Stimulated activated CD8-positive, alpha-beta memory T cell treated with anti-CD3 and anti-CD28 coated beads, Interleukin-15, amount 100 ng/mL, for 1 hour (primary cell): ENCODE measurements at places on chromosomes 16 and 17.

- DNase-seq, result no peak
Observed at GRCh38 chr17:27408891-27409290, 47.4 kb upstream of the KSR1 start.

DNA sequence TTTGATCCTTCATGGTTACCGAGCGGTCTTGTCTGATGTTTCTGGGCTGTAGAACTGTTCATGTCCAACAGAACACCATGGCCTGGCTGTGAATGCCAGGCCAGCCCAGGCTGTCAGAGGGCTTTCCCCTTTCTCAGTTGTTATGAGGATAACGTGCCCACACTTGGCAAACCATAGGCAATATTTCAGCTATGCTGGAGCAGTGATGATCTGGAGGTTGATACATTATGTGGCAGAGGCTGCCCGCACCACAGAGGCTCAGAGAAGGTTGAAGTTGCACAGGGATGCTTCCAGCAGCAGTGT lies 92.9 kb downstream of the C16orf78 start:
- no peak for DNase-seq

- no peak for DNase-seq
Observed at GRCh38 chr17:58368860-58369213, 16.8 kb upstream of the SUPT4H1 start.

DNA sequence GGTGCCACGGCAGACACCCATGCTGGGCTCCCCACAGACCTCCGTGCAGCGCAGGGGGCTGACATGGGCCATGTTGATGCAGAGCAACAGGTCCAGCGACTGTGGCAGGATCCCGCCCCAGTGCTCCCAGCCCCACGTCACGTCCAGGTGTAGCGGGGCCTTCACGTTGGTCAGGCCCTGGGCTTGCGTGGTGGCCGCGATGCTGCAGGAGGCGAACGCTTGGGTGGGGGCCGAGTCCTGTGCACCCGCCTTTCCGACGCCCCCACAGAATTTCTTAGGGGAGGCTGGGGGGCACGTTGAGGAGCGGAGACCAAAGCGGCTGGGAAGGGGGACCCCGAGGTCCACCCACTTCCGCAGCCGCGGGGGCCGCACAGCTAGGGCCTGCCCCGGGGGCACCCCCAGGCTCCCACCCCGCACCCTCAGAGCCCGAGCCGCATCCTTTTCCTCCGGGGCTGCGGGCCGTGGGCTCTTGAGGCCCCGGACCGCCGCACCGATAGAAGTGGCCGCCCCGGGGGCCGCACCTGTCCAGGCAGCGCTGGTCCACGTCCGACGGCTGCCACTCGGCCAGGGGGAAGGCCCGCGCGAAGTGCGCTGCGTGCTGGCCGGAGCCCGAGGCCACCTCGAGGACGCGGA lies 416 bp downstream of the METTL26 start:
- DNase-seq, result no peak

GRCh38 chr17:38600416-38600815 lies 5.3 kb downstream of the SRCIN1 start:
- no peak for DNase-seq

DNA sequence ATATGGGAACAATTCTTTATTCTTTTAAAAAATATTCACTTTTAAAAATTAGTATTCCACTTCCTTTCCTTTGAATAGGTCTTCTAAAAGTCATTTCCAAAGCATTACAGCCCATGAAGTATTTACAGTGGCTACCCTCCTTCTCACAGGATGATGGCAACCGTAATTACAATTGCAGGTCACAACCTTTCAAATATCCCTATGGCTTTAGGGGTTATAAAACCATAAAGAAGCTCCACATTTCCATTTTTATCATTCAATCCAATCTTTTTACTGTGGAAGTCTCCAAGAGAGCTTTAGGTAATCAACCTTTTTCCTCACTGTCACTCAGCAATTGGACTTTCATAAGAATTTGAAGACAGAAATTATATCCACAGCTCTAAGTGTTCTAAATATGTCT lies 488.9 kb upstream of the CA10 start:
- no peak for DNase-seq

DNA sequence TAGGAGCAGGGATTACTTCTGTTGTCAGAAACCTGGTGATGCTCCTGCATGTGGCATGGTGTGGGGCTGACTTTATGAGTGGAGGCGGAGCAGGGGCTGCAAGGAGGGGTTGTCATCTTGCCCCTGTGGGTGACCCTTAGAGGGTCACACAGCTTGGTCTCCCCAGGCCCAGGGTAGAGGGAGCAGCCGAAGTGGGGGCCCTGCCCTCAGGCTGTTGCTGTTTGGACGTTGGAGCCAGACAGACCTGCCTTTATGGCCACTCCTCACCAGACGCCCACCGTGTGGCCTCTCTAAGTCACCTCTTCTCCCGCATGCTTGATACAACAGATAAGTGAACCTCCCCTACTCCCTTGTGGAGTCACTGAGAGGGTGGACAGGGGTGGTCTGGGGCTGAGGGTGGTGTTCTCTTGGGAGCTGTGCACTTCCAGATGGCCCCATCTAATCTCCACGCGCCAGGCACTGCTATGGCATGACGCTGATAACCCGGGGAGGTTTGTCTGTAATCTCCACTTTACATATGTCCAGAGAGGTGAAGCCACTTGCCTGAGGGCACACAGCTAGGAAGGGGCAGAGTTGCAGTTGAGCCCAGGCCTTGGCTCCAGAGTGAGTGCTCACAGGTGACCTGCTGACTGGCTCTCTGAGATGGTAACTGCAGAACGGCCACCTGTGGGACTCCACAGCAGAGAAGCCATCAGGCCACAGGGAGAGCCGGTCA lies 10.0 kb downstream of the MAP2K3 start:
- no peak for DNase-seq

DNA sequence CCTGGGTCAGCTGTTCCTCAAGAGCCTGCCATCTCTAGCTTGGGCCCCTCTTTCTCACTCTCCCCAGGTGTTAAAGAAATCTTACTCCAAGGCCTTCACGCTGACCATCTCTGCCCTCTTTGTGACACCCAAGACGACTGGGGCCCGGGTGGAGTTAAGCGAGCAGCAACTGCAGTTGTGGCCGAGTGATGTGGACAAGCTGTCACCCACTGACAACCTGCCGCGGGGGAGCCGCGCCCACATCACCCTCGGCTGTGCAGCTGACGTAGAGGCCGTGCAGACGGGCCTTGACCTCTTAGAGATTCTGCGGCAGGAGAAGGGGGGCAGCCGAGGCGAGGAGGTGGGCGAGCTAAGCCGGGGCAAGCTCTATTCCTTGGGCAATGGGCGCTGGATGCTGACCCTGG lies 6.8 kb downstream of the CNP start:
- no peak for DNase-seq

GRCh38 chr16:70749681-70750601 lies 51.0 kb downstream of the VAC14 start:
- no peak for DNase-seq

DNA sequence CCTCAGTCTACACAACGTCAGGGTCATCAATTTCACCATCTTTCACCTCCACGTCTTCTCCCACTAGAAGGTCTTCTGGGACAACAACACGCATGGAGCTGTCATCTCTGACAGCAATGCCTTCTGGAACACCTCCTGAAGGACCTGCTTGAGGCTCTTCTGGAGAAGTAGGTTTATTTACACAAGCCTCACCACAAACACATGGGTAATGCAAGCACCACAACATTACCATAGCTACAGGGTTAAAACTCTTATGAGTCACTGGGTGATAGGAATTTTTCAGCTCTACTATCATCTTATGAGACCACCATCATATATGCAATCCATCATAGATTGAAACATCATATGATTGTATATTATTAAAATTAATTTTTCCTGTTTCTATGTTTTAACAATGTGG lies 215.4 kb downstream of the CHD9NB start:
- no peak for DNase-seq

GRCh38 chr17:64306850-64307463 lies 43.9 kb upstream of the TEX2 start:
- DNase-seq, result peak; percentile 44

DNA sequence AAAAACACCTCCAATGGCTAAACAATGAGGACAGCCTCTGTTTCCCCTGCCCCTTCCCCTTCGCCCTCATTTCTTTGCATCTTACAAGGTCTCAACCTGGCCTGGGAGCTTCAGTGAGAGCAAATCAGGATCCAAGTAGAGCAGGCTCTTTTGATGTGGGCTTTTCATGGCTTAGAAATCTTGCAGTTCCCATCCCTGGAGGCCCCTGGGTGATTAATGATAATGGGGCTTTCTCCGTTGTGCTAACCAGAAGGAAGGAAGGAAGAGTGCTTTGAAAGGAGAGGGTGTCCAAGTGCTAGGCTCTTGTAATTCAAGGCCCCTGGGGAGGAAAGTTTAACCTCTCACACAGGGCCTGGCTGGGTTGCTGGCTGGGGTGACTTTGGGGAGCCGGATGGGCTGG lies 18.5 kb upstream of the IRX3 start:
- no peak for DNase-seq

DNA sequence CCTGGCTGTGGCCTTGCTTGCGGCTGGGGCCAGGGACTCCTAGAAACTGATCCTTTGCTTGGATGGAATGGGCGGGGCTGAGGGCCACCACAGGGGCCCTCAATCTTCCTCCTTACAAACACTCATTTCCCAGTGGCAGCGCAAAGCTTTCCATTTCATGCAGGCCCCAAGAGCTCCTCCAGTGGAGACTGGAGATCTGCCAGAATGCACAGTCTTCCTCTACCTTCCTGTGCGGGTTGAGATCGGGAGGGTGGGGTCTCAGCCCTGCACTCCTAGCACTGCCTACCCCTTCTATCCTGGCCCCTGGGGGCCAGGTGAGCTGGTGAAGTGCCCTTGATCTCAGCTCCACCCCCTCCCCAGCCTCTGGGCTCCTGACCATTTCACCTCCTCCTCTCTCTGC lies 1.7 kb downstream of the NRN1L start:
- DNase-seq, result no peak

DNA sequence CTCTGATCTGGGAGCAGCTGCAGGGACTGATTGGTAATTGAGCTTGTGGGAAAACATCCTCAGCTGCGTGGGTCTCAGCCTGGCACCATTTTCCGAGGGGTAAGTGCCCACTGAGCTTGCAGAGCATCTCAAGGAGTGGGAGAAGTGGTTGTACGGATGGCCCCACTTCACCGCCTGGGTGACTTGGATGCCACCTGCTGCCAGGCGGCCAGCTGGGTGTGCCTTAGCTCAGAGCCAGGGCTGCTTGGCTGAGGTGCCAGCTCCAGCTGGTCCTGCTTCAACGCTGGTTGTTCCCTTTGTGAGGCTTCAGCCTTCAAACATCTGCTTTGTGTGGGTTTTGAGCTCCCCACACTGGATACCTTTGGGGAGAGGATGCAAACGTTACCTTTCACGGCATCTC lies 482.7 kb upstream of the EEF2KMT start:
- no peak for DNase-seq

DNA sequence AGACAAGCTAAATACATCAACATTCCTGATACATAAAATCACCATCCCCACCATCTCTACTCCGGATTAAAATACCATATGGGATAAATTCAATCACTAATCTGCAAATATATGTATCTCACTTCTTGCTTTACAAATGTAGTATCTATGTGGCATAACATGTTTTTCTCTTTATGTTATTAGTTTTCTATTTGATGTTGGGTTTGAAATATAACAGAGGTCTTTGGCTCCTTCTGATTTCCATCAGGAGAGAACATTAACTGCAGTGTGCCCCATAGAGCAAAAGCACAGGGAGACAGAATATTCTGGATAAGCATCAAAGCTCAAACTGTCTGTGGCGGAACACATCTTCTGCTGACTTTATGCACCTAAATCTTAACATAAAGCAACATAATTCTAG lies 547.2 kb upstream of the CDH8 start:
- no peak for DNase-seq

- DNase-seq, result no peak
Observed at GRCh38 chr17:36608280-36608679, 6.9 kb downstream of the MRM1 start.

GRCh38 chr17:13542636-13543035 lies 59.1 kb downstream of the HS3ST3A1 start:
- no peak for DNase-seq

- DNase-seq, result no peak
Observed at GRCh38 chr16:67013233-67013822, 15.6 kb upstream of the CBFB start.

GRCh38 chr16:62068747-62069146 lies 32.5 kb upstream of the CDH8 start:
- DNase-seq, result no peak

- DNase-seq, result no peak
Observed at GRCh38 chr16:414395-415169, 10.9 kb upstream of the RAB11FIP3 start.

- DNase-seq, result no peak
Observed at GRCh38 chr16:1036726-1037393, 35.7 kb upstream of the SSTR5 start.

DNA sequence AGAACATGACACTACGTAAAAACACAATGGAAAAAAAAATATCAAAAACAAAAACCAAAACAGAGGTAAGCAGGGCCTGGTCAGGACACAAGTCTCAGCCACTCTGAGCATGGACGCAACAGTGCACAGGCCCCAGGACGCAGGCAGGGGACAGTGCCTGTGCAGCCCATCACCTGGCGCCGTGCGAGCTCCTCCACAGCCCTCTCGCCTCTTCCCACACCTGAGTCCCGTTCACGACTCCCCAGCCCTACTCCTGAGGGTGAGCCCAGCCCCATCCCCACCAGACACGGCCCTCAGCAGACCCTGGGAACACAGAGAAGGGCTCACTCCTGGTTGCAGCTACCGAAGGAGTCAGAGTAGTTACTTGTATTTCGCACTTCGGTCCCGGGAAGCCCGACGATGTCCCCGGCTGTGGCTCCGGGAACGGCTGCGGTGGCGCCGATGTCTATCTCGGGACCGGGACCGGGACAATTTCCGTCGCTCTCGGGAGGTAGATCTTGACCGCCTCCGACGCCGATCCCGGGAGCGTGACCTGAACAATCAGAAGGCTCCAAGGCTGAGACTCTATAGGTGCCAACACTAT lies 9.4 kb downstream of the HBQ1 start:
- DNase-seq, result no peak

DNA sequence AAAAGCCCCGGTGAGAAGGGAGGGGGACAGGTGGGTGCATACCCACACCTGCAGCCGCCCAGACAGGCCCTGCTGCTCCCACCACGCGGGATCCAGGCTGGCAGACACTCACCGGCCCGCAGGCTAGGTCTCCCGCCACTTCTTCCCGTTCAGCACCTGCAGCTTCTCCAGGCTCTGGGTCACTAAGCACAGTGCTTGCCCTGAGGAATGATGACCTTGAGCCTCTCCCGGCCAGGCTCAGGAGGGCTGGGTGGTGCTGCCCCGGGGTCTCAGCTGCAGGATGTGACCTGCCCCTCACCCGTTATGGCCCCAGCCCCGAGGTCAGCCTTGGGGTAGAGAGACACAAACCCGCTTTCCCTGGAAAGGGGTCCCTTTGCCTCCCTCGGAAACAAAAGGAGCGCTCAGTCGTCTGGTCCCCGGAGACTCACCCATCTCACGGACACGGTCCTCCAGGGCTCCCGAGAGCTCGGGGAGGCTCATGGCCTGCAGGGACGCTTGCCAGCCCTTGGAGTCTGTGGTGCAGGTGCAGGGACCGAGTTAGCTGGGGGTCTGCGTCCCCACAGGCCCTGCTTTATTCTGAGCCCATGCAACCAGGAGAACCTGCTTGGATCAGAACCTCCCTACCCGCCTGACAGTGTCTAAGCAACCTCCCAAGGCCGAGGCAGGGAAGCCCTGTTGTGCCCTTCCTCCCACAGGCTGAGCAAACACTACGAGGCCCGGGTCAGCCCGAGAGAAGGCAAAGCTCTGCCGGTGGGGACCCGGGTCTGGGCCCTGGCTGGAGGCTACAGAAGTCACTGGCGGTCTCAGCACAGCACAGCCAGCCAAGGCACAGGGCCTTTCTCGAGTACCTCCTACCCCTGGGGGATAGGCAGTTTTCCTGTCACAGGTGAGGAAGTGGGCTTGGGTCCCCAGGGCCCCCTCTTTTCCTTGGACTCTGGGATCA lies 3.8 kb downstream of the NUDT16L1 start:
- no peak for DNase-seq
